MV-4-11 (cell line): ENCODE measurements at places on chromosomes 2 and 18.

DNA sequence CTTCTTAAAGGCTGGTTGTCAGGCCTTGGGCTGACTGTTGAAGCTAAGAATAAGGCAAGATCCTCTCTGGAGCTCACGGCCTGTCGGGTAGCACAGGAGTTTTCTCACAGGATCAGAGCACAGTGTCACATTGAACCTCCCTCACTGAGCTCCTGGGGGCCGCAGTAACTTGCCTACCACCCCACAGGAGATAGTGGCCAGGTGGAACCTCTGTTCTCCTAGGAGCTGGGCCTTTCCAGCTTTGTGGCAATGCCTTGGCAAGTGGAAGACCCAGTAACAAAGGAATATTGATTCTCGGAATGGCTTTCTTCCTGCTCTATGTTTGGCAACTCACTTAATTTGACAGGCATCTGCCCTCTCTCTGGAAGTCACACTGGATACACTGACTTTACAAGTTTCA is 1.2 kb upstream of the ALK start:
- DNase-seq, result no peak

- DNase-seq, result no peak
Observed at GRCh38 chr2:99899058-99899855, 243.1 kb downstream of the AFF3 start.

DNA sequence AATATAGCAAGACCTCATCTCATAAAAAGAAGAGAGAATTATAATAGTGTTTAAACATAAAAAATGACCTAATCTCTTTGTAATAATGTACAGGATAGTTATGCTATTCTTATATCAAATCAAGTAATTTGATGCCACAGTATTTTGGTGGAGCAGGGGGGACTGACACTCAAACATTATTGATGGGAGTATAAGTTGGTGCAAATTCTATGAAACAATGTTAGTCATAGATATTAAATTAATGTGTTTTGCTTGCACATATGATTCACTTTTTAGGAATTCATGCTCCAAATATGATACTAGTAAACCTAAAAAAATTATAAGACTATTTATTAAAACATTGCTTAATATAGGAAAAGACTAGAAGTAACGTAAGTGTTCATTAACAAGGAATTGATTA is 256.1 kb upstream of the SYT4 start:
- DNase-seq, result no peak

- DNase-seq, result no peak
Observed at GRCh38 chr2:19231625-19232024, 126.8 kb downstream of the OSR1 start.

GRCh38 chr2:217794133-217794986 is 208.4 kb downstream of the TNS1 start:
- no peak for DNase-seq

DNA sequence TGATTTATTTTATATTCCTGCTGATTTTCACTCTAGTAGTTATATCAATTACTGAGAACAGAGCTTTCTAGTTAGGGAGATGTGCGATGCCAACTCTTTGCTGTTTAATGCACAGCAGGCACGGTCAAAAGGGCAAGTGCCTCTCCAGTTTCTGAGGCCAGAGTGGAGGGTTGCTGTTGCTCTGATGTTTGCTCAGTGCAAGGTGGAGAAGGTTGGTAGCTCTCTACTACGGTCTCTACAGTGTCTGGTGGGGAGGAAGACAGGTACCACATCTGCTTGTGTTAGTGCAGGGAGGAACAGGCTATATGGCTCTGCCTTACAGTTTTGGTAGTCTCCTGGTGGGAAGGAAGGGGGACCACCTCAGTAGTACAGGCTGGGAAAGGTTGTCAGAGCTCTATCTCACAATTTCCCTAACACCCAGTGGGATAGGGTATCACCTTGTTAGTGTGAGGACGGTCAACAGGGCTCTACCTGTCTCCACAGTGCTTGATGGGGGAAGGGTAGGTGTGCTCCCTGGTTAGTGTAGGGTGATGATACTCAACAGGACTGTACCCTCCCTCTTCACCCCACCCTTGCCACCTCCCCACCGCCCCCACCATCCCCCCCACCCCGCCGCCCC is 85.9 kb downstream of the FANCL start:
- no peak for DNase-seq

DNA sequence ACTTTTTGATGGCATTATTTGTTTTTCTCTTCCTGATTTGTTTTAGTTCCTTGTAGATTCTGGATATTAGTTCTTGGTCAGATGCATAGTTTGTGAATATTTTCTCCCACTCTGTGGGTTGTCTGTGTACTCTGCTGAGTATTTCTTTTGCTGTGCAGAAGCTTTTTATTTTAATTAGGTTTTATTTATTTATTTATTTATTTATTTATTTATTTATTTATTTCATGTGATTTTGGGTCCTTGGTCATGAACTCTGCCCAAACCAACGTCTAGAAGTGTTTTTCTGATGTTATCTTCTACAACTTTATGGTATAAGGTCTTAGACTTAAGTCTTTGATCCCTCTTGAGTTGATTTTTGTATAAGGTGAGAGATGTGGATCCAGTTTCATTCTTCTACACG is 292.2 kb downstream of the CDH7 start:
- no peak for DNase-seq

DNA sequence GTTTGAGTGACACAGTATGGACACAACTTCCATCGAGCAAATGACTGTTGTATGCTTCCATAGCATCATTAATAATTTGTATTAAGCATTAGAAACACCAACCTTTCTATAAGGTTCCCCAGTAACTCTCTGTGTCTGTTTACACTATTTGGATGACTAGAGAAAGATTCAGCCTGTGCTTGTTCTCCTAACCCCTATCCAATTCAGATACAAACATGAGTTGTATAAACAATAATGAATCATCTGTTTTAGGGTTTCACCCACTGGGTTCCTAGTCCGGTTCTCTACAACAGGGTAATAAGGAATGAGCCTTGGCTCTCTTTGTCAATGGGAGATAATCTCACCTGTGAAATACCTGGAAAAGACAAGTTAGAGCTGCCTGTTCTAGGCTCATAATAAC is 894.1 kb upstream of the PIK3C3 start:
- DNase-seq, result no peak

DNA sequence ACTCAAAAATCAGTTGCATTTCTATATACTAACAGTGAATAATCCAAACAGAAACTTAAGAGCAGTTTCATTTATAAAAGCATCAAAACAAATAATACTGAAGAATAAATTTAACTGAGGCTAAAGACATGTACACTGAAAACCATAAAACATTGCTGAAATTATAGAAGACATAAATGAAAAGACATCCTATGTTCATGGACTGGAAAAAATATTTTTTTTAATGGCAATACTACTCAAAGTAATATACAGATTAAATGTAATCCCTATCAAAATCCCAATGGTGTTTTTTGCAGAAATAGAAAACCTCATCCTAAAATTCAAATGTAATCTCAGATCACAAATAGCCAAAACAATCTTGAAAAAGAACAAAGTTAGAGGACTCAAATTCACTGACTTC is 28.6 kb downstream of the ROCK1 start:
- DNase-seq, result no peak

DNA sequence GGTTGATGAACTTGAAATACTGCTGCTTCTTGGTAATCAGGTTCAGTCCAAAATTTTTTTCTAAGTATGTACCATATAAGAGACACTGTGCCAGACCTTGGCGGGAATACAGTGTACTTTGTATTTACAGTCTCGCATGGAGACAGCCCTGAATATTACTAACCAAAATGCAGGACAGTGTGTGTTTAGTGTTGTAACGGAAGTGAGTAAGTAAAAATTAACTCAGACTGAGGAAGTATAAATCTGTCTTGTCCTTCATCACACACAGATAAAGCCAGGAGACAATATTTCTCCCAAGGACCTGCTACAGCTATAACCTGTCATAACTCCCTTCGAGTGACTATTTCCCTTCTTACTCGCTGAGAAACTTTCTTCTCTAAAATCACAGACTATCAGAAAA is 76.9 kb downstream of the ACTR3 start:
- peak; percentile 19 for DNase-seq

GRCh38 chr2:17752892-17753802 is 463 bp downstream of the SMC6 start:
- DNase-seq, result no peak

GRCh38 chr2:176405477-176405876 is 136.2 kb downstream of the MTX2 start:
- no peak for DNase-seq

- DNase-seq, result no peak
Observed at GRCh38 chr2:23954325-23955014, 14.2 kb downstream of the UBXN2A start.

- DNase-seq, result no peak
Observed at GRCh38 chr2:42077343-42077742, 29.5 kb downstream of the PKDCC start.

- no peak for DNase-seq
Observed at GRCh38 chr2:1977655-1978054, 233.3 kb upstream of the PXDN start.

DNA sequence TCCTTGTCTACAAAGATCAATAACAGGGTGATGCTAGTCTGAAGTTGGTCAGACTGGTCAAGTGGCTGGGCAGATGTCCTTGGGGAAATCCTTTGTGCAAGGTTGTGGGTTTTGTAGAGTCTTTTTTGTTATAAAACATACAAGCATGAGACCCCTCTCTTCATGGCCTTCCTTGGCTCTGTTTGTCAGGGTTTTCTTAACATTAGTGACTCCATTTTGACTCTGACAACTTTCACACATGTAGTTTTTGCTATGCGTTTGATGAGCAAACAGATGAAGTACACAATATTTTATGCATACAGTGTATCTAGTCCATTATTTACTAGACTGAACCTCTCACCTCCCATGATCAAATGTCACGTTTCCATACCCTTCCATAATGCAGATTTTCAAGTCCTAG is 151.2 kb upstream of the KLF7 start:
- DNase-seq, result no peak

- no peak for DNase-seq
Observed at GRCh38 chr2:37621199-37621598, 50.2 kb downstream of the CDC42EP3 start.

DNA sequence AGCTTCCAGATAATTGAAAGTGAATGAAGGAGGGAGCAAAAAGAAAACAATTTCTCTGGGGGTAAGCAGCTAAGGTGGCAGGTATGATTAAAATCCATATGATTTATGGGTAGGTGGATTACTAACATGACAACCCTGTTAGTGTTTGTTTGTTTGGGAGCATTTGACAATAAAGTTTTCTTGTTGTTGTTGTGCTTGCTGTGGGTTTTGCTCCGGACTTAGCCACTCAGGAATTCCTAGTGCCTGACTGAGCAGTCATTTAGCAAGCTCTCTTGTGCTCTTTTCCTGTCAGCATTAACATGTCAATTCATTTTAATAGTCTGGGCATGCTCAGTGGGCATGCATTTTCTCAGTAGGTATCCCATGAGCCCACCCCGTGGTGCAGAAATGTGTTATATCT is 674.8 kb upstream of the ZEB2 start:
- no peak for DNase-seq

- DNase-seq, result peak; percentile 94
Observed at GRCh38 chr2:168607992-168608391, 151.9 kb downstream of the CERS6 start.

- no peak for DNase-seq
Observed at GRCh38 chr2:54377451-54377850, 78.7 kb upstream of the SPTBN1 start.

GRCh38 chr2:166000401-166000800 is 46.8 kb upstream of the TTC21B start:
- no peak for DNase-seq

GRCh38 chr18:70310560-70311320 is 21.9 kb downstream of the SOCS6 start:
- no peak for DNase-seq

GRCh38 chr2:120763931-120764330 is 28.3 kb downstream of the GLI2 start:
- DNase-seq, result no peak

DNA sequence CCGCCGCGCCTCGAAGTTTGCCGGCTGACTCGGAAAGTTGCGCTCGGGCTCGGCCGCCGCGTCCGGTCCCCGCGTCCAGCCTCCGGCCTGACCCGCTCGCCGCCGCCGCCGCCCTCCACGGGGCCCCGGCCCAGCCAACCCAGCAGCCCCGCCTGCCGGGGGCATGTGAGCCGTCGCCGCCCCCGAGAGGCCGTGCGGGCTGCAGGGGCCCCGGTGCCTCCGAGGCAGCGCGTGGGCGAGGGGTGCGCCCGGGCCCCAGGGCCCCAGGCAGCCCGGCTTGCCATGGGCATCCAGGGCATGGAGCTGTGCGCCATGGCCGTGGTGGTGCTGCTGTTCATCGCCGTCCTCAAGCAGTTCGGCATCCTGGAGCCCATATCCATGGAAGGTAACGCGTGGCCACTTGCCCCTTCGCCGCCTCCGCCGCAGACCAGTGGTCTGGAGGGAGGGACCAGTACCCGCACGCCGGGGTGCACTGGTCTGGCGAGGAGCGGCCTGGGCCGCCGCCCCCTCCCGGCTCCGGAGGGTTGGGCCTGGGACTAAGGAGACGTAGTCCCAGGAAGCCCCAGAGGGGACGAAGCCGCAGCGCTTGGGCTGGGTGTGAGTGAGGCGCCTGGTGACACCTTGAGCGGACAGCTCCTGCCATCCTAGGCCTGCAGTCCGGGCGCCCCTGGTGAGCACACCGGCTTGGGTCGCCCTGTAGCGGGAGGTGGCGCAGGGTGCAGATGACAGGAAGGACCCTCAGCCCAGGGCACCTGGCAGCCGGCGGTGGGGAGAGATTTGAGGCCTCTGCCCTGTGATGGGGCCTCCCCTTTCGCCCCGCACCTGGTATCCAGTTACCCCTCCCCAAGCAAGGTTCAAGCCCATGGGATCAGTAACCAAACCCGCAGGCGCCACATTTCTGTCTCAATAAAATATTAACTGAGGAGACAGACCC is 49.9 kb downstream of the KCNIP3 start:
- DNase-seq, result no peak

- no peak for DNase-seq
Observed at GRCh38 chr2:50658883-50659282, 373.0 kb downstream of the NRXN1 start.

DNA sequence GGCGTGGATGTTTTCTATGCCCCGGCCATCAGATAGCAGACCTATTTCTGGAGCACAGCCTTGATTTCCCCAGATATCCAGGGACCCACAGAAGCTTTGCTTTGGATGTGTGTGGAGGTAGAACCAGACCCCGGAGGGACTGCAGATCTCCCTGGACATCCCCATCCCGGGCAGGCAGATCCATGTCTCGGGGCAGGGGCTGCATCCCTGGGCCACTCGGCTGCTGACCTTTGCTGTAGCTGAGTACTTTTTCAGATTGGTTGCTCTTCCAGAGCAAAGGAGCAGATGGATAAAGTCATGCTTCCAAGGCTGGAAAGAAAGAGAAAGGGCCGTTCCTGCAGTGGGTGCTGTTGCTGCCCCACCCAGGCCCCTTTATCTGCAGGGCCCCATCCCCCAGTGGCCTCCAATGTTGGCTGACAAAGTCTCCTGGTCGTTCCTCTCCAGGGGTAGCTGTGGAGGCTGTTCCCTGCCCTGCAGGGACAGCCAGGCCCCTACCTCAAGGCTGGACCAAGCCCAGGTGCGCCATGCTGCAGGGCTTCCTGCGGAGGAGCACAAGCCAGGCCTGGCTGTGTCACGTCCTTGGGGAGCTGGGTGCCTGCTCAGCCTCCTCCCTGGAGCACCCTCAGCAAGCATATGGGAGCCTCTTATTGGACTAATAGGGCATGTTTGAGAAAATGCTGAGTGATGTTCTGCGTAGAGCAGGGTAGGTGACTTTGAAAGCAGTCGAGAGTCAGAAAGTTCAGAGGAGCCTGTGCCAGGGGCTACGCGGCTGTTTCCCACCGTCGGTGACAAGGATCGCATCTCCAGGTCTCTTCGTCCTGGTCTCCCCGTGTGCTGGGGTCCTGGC is 68.4 kb downstream of the TPO start:
- no peak for DNase-seq

GRCh38 chr2:34997779-34998178 is 1357.8 kb upstream of the CRIM1 start:
- peak; percentile 96 for DNase-seq

- DNase-seq, result peak; percentile 36
Observed at GRCh38 chr2:160394153-160394552, 99.5 kb downstream of the RBMS1 start.
